ENCODE measurements at places on chromosomes 16 and 17.

GRCh38 chr17:59607817-59608403 is 11.8 kb upstream of the CLTC start:
- DNase-seq: no peak

- no peak for DNase-seq
These were observed 4.1 kb upstream of the AXIN2 start for GRCh38 chr17:65565559-65565958.

- DNase-seq: no peak
These were observed 14.8 kb downstream of the HDAC5 start for GRCh38 chr17:44108440-44109311.

- DNase-seq: no peak
These were observed 125.1 kb downstream of the BRIP1 start for GRCh38 chr17:61738249-61738648.

DNA sequence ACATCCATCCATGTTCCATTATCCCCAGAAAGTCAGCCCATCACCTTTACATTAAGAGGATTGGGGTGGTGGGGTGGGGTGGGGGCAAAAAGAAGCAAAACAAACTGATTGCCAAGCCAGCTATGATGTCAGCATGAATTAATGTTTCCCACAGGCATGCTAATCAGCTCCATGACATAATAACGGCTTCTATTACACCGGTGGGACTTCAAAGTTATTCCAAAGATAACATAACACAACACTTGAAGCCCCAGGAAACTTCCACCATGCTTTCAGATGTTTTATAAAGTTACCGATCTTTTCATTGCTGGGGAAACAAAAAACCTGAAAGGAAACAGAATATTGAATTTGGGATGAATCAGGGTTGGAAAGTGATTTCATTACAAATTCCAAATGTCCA is 155.9 kb upstream of the IRX5 start:
- no peak for DNase-seq

GRCh38 chr16:89052890-89053724 is 40.5 kb upstream of the ACSF3 start:
- DNase-seq: peak; percentile 67

GRCh38 chr16:52914428-52914827 is 138.3 kb downstream of the CHD9NB start:
- no peak for DNase-seq

GRCh38 chr16:2364638-2365210 is 24.2 kb upstream of the ABCA3 start:
- DNase-seq: no peak

DNA sequence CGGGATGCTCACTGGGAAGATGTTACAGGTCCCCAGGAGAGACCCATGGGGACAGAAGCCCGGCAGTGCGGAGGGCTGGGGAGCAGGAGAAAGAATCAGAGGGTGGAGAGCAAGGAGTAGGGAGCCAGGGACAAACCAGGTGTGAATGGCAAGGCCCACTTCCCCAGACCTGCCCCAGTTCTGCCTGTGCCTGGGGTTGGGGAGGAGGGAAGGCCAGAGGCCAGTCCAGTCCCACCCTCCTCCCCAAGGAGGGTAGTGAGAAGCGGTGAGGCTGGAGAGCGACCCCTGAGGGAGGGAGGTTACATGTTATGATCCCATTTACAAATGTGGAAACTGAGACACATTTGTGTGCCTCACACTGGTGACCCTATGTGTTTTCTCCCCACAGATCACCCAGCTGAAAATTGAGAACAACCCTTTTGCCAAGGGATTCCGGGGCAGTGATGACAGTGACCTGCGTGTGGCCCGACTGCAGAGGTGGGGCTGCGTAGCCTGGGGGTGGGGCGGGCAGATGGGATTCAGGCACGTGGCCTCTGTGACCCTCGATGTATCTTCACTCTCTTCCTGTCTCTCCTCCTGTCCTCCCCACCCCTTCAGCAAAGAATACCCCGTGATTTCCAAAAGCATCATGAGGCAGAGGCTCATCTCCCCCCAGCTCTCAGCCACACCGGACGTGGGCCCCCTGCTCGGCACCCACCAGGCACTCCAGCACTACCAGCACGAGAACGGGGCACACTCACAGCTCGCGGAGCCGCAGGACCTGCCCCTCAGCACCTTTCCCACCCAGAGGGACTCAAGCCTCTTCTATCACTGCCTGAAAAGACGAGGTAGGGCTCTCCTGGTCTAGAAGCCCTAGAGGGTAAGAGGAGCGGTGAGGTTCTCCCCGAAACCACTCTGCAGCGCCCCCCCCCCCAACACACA is 27.5 kb downstream of the TBX4 start:
- no peak for DNase-seq

DNA sequence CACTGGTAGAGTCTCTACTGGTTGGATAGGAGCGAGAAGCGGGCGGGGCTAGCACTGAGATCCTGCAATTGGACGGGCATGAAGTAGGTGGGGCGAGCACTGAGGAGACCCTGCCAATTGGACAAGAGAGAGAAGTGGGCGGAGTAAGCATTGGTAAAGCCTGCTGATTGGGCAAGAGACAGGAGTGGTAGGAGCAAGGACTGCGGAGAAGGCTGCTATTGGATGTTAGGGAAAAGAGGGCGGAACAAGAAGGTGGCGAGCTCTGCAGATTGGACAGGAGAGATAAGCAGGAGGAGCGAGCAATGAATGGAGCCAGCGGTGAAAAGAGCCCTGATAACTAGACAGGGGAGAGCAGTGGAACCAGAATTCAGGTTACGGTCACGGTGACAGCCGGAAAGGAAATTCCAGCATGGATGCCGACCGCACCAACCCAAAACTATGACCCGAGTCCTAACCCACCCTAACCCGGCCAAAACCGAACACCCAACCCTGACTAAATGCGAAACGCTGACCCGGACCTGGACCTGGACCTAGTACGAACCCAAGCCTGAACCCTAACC is 4.8 kb downstream of the SCGB1C2 start:
- DNase-seq: peak; percentile 35

DNA sequence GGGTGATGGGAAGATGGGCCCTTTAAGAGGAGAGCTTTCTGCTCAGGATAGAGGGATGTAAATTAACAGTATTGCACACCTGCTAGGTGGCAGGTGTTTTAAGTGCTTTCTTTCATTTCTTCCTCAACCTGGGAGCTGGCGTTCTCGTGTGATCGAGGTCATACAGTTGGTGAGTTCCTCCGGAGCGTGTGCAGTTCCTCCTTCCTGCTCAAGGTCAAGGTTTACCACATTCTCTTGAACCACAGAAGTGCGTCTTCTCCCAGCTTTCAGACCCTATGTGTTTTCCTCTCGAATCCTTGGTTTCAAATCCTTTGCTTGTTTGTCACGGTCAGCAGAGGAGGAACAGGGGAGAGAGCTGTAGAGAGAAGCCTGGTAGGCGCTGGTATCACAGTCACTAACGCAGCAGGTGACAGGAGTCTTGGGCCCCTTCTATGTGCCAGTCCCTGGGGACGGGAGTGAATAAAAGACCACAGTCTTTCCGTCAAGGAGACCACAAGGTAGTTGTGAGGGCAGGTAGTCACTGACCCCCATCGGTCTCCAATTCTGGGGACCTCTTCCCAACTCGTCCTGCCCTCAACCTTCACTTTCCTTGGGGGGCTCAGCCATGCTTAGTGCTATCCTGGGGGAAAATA is 791 bp downstream of the DNAI2 start:
- DNase-seq: peak; percentile 27

- DNase-seq: peak; percentile 38
These were observed 45.8 kb upstream of the ARHGAP17 start for GRCh38 chr16:25060920-25061319.

DNA sequence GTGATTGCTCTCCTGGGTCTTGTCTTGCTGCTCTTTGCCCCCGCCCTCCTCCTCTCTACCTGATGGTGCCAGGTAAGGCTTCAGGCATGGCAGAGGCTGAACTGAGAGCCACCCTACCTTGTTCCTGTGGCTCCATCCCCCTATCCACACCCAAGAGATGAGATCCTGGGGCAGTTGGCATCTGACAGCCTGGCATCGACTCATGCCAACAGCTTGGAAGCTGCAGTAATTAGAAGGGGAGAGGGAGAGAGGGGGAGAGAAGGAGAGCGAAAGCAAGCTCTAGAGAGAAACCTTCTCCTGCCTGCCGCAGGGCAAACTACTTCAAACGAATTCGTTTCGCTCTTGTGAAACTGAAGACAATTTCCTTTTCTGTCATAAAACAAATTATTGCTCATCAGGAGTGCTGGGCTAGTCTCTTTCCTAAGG is 13.8 kb upstream of the SP6 start:
- DNase-seq: no peak

DNA sequence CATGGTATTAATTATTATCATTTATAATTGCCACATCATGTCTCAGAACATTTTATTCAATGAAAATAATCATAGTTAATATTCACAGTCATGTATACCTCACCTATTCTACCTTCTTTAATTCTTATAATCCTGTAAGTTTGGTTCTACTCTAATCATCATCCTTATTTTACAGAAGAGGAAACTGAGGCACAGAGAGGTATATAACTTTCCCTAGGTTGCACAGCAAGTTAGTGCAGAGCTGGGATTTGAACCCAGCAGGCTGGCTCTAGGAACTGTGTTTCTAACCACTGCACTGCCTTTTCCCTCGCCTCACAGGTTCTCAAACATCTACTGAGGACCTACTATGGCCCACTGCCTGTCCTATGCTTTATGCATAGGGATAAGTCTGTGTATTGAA is 32.7 kb downstream of the WSB1 start:
- no peak for DNase-seq

GRCh38 chr17:82272495-82273326 is 789 bp downstream of the CSNK1D start:
- no peak for DNase-seq

GRCh38 chr16:48394355-48394703 is 9.1 kb upstream of the SIAH1 start:
- no peak for DNase-seq

DNA sequence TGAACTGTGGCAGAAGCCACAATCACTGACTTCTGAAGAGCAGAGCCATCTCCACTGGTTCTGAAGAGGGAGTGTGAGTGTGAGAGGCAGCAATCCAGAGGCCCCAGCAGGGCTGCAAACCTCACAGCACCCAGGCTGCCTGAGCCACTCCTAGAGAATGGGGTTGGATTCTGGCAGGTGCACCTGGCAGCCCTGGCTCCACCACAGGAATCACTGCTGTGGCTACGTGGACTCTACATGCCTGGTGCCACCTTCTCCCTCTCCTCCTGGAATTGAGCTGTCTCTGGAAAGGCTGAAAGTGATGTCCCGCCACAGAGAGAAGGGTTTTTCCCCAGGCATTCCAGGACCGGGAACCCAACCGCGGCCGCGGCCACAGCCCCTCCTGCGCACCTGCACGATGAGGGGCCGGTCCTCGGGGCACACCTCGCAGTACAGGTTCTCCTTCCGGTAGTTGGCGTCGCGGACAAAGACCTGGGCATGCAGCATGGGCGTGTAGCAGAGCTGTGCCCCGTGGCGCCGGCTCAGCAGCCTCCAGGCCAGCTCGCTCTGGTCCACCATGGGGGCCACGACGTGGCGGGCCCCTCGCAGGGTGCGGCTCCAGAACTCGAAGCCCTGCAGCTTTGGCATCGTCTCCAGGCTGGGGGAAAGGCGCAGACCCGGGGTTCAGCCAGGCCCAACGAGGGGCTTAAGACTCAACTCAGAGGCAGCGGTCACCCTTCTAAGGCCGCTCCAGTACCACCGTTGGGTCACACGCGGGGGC is 991 bp downstream of the DUS1L start:
- DNase-seq: no peak

GRCh38 chr17:29138971-29139691 is 41.1 kb downstream of the MYO18A start:
- peak; percentile 82 for DNase-seq

GRCh38 chr17:78905116-78905515 is 2.1 kb upstream of the CEP295NL start:
- no peak for DNase-seq

DNA sequence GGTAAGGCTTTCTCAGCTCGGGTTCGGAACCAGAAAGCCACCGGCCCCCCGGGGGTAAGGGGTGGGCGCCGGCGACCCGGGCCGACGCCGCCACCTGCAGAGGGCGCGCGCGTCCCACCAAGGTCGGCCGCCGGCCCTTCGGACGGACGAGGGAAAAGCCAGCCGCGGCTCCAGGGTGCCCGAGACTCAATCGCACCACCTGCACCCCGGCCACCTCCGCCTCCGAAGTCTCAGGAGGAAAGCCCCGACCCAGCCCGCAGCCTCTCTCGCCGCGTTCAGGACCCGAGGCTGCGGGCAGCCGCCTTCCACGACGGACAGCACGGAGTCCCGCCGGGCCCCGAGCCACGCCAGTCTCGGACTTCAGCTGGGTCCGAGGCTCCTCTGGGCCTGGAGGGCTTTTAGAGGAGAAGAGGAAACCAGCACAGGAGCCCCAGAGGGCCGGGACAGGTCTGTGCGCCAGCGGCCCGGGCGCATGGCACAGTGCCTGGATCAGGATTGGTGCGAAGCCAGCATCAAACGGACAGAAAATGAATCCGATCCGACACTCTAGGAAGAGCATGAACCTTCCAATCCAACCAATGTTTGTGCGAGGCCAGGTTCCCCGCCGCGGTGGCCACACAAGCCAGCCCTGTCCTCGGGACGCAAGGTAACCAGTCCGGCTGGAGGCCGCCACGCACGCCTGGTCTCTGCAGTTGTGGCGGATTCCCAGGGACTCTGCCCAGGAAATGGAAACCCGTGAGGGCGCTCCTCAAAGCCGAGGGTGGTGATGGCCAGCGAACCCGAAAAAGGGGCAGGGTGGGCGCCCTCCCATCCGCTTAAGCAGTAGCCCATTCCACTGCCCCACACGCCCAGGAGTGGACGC is 6.7 kb downstream of the CBX8 start:
- DNase-seq: no peak

DNA sequence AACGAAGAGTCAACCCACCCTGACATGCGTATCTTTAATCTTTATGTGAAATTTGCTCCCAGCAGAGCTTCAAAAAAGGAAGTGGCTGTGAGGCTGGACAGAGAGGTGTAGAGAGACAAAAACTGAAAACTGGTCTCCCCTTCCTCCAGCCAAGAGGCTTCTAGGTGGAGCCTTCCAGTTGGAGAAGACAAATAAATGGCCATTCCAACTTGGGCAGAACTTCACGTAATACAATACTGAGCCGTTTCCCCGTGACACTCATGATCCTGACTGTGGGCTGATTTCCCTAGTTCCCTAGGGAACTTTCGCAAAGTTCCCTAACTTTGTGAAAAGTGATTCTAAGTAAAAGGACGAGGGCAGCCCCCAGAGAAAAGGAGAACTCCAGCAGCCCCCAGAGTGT is 78.8 kb downstream of the ZFHX3 start:
- DNase-seq: no peak

DNA sequence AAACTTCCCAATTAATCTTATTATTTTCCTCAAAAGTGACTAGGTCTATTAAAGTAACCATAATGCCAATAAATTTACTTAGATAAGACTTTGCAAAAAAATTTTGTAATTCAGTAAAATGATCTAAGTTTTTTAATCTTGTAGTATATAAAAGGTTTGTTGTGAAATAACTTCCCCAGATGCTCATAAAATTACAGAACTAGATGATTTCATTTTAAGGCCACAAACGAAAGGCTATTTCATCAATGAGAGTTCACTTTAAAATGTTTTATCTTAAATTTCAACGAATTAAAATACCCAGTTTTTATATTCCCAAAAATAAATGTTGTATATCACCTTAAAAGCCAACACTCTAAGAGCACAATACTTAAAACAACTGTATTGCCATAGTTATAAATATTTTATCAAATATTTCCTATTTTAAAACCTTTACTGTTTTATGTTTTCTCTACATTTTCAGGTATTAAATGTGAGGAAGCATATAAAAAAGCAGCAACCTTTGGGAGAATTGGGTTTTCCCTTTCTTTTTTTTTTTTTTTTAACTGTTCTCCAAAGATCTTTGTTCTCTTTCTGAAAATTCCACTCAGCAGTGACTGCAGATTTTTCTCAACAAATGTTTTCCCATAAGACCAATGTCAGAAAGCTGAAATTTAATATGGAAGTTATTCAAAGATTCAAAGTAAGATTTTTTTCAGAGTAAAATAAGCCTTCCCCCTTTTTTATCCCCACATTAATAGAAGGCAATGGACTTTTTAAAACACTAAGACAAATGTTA is 169.9 kb downstream of the CYB561 start:
- DNase-seq: no peak
